Stimulated activated CD4-positive, alpha-beta T cell treated with anti-CD3 and anti-CD28 coated beads, Interleukin-4, amount 100 ng/mL, for 4 hours (primary cell): ENCODE measurements at places on chromosomes 4 and X.

DNA sequence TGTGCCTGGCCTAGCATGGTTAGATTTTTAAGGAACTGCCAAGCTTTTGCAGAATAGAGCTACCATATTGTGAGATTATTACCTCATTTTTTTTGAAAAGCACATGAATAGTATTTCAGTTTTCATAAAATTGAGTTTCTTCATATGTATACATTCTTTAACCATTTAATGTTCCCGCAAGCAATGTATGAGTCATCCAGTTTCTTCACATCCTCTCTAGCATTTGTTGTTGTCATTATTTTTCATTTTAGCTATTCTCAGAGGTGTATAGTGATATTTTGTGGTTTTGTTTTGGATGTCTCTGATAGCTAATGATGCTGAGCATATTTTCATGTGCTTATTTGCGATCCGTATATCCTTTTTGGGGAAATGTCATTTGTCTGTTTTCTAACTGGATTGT, 74.9 kb downstream of the GLUD2 start:
- no peak for DNase-seq

- no peak for DNase-seq
Observed at GRCh38 chrX:119087121-119087520, 14.3 kb downstream of the CT47C1 start.

- no peak for DNase-seq
Observed at GRCh38 chrX:153478746-153479145, 8.4 kb upstream of the HAUS7 start.

GRCh38 chr4:113397114-113397701, 347.8 kb downstream of the ANK2 start:
- DNase-seq = no peak

DNA sequence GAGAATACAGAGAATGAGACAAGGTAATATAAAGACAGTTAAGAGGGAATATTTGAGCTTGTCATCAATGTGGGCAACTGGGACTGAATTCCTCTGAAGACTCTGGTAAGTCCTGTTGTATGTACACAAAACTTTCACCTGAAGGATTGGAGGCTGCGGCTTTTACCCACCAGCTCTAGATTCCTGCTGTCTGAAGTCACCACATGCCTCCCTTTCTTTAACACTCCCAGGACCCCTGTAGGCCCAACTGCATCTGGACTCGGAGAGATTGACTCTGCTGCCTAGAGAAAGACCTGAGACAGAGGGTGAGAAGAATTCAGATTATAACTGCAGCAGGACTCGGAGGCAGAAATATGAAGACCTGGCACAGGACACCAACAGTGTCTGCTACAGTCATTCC, 1048.0 kb downstream of the PDHA2 start:
- DNase-seq = no peak

DNA sequence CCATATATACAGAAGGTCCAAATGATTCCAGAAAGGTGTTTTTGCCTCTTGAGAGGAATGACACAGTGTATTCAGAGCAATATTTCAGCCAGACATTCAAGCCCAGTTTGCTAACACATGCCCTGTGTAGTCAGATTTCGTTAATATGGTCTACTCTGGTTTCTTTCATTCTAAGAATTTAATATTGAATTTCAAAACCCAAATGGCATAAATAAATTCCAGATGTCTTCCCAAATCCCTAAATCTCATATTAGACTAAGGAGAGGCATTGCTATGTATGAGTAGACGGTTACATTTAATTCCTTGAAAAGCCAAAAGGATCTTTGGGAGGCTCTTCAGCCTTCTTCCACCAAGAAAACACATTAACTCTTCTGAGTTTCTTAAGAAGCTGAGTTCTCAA, 66.3 kb upstream of the C1QTNF7 start:
- DNase-seq = no peak

DNA sequence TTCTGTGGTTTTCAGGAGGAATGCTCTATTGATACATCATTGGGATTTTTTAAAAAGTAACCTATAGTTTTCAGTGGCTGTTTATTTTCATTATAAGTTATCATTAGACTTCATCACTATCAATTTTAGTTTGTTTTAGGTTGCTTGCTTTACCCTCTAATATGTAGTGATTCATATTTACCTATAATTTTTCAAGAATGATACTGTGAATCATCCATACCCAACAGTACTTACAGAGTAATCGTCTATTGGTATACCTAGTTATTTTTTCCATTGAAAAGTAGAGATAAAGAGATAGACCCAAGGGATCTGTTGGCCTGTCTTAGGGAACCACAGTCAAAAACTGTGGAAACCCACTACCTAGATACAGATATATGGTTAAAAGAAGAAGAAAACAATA, 83.3 kb downstream of the KLHL34 start:
- no peak for DNase-seq

- DNase-seq = no peak
Observed at GRCh38 chr4:64598066-64598465, 188.8 kb upstream of the TECRL start.

DNA sequence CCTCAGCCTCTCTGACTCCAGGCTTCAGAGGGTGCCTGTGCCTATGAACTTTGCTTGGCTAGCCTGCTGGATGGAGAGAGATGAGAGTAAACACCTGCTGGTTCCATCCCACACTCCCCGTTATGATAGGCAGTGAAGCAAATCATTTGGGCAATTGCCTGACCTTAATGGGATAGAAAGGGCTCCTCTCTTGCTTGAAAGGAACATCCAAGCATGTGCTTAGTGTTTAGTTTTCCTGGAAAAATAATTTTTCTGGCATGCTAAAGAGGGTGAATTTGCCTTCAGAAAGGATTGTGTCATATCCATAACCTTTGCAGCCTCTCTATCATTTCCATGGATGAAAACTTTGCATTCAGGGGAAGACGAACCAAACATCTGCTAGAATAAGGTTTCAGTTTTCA, 10.8 kb downstream of the PLAC1 start:
- DNase-seq = no peak

DNA sequence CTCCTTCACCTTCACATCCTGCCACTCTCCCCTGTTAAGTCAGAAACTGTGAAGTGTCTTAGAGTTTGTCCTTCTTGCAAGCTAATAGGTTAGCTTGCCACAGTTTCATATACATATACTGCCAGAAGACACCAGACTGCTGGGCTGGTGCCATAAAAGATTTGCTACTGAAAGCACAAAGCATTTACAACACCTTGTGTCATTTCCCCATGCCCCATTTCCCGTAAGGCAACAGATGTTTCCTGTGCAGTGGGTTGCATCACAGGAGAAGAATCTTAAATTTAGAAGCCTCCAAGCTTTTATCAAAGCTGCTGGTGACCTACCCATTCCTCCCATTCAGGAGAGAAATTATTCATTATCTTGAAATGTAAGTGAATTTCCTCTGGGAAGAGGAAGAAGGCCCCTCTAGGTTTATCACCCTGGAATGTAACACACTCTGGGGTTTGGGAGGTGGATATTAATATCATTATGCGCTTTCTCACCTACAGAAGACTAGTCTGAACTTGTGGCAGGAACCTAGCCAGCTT, 34.5 kb upstream of the RAB33B start:
- peak; percentile 7 for DNase-seq

GRCh38 chrX:119790977-119791436, 423 bp downstream of the RPL39 start:
- DNase-seq = peak; percentile 53

DNA sequence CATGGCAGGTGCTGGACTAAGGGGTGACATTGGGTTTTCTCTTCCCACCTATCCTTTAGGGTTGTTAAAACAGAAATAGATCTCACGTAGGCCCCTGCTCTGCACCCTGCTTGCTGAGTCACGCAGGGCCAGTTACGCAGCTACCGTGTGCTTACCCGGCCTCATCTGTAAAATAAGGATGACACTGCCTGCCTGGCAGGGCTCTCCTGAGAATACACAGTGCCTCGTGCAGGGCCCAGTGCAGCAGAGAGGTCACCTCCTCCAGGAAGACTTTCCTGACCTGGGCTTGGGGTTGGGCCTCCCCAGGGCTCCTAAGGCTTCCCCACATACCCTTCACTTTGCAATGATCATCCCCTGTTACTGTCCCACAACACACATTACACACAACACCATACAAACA, 33.6 kb upstream of the JAKMIP1 start:
- DNase-seq = no peak

DNA sequence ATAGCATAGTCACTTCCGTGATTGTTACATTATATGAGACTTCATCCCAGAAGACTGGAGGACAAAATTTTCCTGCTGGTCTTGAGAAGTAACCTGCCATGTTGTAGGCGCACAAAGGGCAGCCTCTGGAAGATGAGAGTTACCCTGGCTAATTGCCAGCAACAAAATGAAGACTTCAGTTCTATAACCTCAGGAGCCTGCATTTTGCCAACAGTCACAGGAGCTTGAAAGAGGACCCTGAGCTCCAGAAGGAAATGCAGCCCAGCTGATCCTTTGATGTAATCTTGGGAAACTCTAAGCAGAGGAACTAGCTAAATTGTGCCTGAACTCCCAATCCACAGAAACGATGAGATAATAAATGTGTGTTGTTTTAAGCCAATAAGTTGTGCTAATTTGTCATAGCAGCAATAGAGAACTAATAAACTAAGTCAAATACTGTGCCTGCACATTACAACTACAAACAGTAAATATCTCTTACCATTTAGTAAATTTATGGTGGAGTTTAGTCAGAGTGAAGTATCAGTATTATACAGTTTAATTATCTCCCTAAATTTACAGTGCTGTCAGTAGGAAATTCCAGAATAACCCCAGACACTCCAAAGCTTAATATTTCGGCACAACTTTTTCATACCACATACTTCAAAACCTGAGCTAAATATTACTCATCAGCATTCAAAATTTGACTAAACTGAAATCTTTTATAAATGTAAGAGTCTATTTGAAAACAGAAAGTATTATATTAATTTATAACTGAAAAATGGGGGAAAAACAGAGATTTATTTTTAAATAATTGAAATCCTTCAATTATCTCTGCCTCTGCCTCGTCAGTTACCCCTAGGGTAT, 90.1 kb upstream of the MAPK10 start:
- no peak for DNase-seq

GRCh38 chrX:3638280-3638873, 75.1 kb downstream of the PRKX start:
- peak; percentile 17 for DNase-seq

DNA sequence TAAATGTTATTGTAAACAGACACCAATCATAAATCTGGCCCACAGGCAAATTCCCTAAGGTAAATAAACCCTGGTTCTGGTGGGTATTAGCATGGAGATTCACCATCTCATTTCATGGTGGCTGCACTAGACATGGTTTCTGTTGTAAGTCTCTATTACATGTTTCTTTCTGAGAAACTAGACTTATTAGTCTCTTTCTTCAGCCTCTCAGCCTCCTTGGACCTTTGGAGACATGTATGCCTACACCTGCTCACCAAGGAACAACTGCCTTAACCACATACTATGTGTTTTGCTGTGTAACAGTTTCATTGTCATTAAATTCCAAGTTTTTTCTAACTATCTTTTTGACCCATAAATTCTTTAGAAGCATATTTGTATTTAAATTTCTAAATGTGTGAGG, 13.1 kb downstream of the DDIT4L start:
- no peak for DNase-seq

GRCh38 chr4:139465922-139466321, 12.0 kb downstream of the RAB33B start:
- DNase-seq = no peak

GRCh38 chrX:65652098-65652497, 15.4 kb upstream of the MSN start:
- DNase-seq = no peak

GRCh38 chr4:52172166-52172565, 121.1 kb downstream of the SPATA18 start:
- DNase-seq = no peak

DNA sequence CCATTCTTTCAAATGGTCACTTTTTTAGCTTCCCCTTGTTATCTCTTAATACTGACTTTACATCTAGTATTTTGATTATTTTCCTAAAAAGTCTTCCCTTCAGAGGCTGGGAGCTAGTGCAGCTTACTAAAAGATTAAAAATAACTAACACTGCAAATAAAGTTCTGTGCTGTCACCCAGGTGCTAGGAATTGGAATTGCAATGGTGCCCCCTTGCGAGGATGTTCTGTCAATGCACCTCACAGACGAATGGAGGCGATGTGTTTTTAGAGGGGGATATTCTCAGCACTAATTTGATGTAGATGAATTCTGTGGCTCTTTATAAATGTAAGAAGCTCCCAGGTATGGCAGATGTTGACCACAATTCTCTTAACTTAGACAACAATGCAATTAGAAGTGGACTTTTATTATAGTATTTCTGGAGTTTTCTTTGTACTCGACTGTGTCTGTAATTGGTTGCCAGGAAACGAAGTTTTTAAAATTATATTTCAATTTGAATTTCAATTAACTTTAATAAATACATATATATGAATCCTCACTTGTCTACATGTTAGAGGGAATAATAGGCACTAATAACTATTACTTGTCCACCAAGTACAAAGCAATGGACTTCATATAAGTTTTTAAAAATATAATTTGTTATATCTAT, 22.0 kb upstream of the SMIM31 start:
- peak; percentile 4 for DNase-seq
